Activated CD8-positive, alpha-beta memory T cell treated with anti-CD3 and anti-CD28 coated beads for 1 hour (primary cell): ENCODE measurements at places on chromosomes 3 and 15.

DNA sequence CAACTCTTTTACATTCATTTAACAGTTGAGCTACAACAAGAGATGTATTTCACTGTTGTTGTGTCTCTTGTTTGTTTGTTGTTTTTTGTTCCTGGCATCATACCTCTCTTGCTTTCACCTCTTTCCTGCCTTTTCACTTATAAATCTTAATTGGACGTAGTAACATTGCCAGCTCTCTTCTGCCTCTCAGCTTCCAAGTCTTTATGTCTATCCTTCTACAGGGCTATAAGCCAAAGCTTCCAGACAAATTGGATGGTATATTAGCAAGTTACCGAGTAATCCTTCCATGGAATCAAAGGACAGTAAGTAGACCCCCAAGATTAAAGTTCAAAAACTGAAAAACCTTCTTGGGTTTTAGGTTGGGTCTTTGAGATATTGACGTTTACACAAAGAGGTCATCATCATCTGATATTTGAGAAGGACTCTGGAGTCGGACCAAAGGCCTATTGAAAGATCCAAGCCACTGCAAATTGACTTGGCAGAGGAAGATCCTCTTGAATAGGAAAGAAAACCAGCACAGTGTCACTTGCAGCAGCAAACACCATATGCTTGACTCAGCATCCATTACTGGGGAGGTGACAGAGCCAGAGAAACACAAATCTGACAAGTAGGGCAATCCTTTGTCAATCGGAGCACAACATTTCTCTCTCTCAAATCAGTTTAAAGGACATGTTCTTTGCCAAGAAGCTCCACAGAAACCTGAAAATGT lies 648.5 kb upstream of the NR2F2 start:
- DNase-seq: no peak

GRCh38 chr3:193704431-193704830 lies 111.4 kb downstream of the OPA1 start:
- DNase-seq: no peak

DNA sequence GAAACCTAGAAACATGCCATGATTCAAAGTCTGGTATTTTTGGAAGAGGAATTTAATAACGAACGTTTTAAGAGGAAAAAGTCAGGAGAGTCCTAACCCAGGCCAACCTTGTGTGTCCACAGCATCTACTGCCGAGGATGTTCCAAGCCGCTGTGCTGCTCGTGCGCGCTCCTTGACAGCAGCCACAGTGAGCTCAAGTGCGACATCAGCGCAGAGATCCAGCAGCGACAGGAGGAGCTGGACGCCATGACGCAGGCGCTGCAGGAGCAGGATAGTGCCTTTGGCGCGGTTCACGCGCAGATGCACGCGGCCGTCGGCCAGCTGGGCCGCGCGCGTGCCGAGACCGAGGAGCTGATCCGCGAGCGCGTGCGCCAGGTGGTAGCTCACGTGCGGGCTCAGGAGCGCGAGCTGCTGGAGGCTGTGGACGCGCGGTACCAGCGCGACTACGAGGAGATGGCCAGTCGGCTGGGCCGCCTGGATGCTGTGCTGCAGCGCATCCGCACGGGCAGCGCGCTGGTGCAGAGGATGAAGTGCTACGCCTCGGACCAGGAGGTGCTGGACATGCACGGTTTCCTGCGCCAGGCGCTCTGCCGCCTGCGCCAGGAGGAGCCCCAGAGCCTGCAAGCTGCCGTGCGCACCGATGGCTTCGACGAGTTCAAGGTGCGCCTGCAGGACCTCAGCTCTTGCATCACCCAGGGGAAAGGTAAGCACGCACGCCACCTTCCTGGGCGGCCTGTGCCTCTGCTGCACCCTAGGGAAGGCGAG lies 28.4 kb downstream of the PML start:
- DNase-seq: no peak

GRCh38 chr3:158267015-158267414 lies 157.1 kb downstream of the RSRC1 start:
- no peak for DNase-seq

DNA sequence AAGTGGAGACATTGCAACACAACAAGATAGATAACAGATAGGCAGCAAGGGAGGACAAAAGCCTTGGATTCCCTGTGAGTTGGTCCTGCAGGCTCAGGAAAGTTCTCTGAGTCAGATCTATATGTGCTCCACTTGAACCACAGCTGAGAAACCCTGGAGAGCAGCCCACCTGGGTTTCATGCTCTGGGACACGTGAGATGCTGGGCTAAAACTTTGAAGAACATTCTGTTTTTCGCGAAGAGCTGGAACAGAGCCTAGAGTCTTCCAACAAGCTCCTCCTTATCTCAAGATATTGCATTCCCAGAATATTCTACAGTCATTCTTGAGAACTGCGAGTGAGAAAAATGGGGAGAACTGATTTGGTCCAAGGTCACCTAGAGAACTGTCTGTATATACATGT lies 583.0 kb upstream of the ROBO1 start:
- no peak for DNase-seq

- no peak for DNase-seq
Measured at GRCh38 chr3:22795917-22796316, 407.2 kb upstream of the UBE2E2 start.

- DNase-seq: no peak
Measured at GRCh38 chr15:69293741-69294615, 4.7 kb upstream of the PAQR5 start.

DNA sequence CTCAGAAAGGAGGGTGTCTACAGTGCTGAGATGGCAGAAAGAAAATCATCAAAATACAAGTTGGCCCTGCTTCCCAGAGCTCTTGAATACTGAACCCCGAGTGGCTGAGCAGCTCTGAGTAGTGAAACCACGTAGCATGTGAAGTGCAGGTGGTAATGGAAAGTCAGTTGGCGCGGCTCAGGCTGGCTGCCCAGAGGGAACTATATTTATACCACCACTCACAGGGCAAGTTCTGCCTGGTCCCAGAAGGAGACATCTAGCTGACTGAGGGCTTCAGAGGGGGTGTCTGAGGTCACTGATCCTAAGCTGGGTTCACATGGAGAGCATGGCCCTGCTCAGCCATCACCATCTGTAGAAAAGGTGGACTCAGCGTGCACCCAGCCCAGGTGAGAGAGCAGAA lies 129.6 kb upstream of the AGBL1 start:
- no peak for DNase-seq

DNA sequence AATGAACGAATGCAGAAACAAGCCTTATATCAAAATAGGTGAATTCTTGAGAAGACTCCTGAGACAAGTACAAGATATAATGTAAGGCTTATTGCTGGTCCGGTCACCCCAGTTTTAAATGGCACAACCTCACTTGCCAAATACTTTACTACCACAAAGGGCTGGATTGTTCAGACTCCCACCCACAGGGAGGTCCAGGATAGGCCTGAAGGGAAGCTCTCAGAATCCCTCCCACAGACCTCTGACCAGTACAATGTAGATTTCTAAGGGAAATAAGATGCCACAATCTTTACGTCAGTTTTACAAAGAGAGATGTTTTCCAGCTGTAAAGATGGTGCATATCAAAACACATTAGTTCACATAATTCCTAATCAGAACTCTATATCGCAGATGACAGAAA lies 577.7 kb upstream of the ADAMTS9 start:
- DNase-seq: no peak

GRCh38 chr15:78997981-78998499 lies 53.2 kb upstream of the CTSH start:
- no peak for DNase-seq

GRCh38 chr3:80983753-80984152 lies 777.7 kb downstream of the GBE1 start:
- DNase-seq: no peak

GRCh38 chr3:104594491-104594890 lies 772.2 kb upstream of the ALCAM start:
- DNase-seq: no peak

GRCh38 chr3:49333091-49333490 lies 6.8 kb downstream of the USP4 start:
- no peak for DNase-seq

DNA sequence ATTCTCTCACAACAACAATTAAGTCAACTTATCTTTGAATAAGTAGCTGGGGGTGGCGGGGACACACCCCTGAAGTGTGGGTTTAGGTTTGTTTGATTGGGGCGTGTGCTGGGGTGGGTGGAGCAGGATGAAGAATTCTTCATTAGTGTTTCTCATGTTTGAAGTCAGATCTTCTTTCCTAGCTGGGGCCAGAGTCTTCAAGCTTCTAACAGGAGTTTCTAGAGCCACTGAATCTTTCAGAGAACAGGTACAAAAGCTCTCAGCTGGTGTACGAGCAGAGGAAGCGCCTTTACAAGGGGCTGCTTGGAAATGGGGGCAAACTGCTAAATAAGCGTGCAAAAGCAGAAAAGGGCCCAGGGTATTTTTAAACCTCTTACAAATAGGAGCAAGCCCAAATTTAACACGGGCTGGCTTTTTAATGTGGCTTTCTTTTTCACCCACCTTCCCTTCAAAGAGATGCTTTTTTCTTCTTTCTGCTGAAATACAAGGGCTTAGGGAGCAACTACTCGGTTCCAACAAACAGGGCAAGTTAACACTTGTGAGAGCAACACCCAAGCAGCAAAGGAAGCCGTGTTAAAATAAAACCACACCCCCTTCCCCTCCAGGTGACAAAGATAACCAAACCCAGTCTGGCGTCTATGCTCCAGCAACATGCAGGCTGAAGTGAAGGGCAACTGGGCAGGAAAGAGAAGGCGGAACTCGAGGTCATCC lies 86.9 kb upstream of the RASGRP1 start:
- no peak for DNase-seq

DNA sequence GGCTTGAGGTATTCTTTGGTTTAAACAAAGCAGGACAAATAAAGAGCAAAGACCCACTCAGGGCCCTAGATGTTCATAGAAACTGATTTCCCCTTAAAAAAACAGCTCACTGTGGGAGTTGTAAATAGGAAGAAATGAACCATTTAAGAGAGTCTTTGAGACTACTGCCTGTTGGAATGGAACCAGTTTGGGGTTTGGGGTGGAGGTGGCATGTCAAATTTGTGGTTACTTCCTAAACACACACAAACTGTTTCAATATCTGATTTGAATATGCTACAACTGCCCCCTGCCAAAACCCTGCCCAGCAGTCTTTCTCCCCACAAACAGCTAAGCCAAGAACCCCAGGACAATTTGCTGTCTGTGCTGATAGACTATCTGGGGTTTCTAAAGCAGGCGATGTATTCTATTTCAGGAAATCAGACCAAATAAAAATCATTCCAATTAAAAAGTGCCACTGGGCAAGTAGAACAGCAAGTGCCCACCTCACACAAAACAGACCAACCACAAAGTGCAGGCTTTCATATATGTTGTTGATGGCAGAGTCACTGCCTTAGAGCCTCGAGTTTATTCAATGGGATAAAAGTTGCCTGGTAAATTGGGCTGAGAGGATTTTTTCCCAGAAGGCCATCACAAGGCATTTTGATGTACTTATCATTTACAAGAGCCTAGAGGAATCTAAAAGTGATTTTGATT lies 293.9 kb upstream of the PROK2 start:
- no peak for DNase-seq

DNA sequence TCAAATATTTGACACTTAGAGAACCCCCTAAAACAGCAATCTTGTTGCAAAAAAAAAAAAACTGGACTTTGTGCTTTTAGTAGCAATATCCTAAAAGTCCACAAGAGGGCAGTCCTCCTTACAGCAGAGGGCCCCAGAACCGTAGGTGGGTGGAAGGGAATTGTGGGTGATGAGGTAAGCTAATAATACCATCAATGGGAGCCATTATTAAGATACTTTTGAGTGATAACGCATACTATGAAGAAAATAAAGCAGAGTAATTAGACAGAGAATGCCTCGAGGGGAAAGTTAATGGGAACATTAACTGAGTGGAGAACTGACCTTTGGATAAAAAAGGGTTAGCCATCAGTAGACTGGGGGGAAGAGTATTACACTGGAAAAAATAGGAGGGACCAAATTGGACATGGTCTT lies 229.9 kb downstream of the THRB start:
- no peak for DNase-seq

GRCh38 chr3:133845127-133845526 lies 39.5 kb downstream of the SRPRB start:
- no peak for DNase-seq

DNA sequence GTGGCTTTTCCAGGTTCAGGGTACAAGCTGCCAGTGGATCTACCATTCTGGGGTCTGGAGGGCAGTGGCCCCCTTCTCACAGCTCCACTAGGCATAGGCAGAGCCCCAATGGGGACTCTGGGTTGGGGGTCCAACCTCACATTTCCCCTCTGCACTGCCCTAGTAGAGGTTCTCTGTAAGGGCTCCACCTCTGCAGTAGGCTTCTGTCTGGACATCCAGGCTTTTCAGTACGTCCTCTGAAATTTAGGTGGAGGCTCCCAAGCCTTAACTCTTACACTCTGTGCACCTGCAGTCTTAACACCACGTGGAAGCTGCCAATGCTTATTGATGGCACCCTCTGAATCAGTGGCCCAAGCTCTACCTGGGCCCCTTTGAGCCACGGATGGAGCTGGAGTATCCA lies 22.5 kb upstream of the TM4SF4 start:
- no peak for DNase-seq

DNA sequence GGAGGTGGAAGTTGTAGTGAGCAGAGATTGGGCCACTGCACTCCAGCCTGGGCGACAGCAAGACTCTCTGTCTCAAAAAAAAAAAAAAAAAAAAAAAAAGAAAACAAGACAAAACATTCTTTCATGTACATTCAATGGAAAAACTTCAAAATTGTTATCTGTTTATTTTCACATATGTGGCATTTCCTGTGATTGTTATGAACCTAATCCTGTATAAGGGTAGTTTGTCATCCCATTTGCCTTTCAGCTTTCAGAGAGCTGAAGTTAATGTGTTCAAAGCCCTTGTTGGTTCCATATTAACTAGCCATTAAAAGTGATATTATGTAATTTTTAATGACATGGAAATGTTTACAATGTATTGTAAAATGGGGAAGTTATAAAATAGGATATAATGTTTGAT lies 17.3 kb upstream of the NCK1 start:
- no peak for DNase-seq

- no peak for DNase-seq
Measured at GRCh38 chr3:134061401-134061800, 31.7 kb upstream of the SLCO2A1 start.

GRCh38 chr3:142889212-142890014 lies 530 bp upstream of the PCOLCE2 start:
- DNase-seq: no peak

DNA sequence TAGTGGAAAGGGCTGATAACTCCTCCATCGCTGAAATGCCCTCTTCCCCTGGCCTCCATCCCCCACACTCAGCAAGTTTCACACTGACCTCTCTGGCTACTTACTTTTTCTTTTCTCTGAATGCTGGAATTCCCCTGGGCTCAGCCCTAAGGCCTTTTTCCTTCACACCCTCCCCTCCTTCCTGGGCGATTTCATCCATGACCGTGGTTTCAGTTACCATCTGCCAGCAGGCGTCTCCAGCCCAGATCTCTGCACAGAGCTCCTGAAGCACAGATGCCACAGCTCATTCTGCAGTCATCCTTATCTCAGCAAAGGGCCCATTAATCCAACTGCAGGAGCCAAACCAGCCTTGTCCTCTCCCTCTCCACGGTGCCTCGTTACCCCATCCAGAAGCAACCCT lies 114.0 kb downstream of the RFTN1 start:
- no peak for DNase-seq

DNA sequence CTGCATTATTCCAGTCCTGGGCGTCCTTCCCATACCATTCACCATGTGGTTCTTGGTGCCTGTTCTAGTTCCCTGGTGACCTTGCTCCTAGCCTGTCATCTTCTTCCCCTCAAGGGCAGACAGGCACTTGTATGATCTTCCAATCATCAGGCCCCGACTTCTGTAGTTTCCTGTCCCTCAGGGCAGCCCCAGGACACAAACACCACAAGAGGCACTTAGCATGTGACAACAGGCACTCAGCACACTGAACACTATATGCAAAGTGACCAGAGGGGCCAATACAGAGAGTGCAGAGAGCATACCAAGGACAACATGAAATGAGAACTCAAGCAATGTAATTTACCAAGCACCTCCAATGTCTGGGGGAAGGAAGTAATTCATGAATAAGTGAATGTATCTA lies 17.9 kb downstream of the TMEM40 start:
- no peak for DNase-seq
